NCI-H187 treated with DMSO at 0.1 percent for 48 hours (cell line): ENCODE measurements at places on chromosomes 6 and 20.

DNA sequence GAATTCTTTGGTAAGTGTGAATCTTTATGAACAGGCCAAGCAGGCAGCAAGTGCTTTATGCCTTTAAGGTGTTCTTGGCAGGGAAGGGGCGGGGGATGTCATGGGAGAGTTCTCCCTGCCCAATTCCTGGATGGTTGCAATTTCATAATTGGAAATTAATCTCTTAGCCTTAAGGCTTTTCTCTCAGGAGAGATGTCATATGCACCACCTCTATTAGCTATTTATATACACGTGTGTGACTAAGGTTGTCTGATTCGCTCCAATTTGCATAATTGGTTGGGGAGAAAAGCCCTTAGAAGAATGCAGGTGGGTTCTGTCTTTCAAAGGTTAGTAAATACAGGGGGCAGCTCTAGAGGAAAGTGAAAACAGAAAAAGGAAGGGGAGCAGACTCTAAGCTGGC, 5.2 kb upstream of the ENPP5 start:
- DNase-seq = no peak

DNA sequence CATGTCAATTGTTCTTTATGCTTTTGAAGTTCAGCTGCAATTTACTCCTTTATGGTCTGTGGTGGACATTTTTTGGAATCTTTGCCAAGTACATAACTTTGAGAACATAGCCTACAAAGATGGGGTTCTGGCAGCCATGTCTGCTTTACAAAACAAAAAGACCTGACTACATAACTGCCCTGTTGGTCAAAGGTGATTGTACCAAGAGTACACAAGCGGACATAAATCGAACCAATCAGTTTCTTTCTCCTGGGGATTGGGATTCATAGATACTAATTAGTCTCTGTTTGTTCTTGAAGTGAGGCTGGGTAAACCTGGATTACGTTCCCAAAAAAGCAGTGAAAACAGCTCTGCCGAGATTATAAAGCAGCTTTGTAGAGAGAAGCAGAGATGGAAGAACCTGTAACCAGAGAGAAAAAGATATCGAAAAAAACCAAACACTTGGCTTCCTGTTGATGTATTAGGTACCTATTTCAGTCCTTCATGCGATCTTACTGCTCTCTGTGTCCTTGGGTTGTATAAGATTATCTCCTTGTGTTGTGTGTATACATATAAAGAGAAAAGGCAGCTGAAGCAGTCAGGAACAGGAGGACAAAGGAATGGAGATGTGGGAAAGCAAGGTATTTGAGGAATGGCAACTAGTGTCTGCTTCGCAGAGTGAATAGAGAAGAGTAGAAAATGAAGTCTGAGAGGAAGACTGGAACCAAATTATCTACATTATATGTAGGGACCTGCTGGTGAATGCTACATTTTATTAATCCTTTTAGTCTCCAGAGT, 2.7 kb upstream of the ZFAND3 start:
- no peak for DNase-seq

- no peak for DNase-seq
These were observed 80.2 kb downstream of the ZMYND8 start for GRCh38 chr20:47276251-47276650.

DNA sequence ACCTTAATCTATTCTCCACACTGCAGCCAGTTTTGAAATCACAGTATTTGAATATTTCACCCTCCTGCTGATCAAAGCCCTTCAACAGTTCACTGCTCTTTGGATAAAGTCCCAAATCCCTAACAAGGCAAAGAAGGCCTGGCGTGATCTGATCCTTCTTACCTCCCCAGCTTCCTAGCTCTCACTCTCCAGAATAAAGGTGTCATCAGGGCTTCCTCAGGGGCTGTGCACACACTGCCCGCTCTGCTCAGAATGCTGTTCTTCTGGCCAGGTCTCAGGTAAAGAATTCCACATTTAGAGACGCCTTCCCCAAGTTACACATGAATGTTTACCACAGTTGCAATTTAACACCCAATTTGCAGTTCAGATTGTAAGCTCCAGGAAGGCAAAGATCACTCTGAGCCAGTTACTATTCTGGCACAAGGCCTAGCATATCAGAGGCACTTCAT, 58.9 kb upstream of the MCM9 start:
- DNase-seq = no peak

DNA sequence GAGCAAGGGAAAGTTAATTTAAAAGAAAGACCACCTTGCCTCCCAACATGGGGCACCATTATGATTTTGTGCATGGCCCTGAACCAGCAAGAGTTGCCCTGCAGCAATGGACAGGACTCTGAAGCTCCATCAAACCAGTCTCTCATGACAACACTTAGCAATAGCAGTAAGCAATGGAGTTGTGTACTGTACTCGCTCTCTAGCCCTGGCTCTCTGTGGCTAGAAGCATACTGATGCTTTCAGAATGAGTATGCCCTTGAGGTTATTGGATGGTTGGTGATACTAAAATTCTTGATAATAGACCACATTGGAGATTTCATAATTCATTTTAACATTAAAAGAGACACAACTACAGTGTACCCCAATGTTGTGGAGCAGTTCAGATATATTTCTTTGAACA, 23.2 kb upstream of the LMBRD1 start:
- no peak for DNase-seq

GRCh38 chr20:17377231-17377630, 150.4 kb downstream of the PCSK2 start:
- DNase-seq = no peak

- DNase-seq = no peak
These were observed 98.1 kb downstream of the ZNF217 start for GRCh38 chr20:53495398-53496092.

GRCh38 chr6:44238687-44239350, 8.1 kb upstream of the HSP90AB1 start:
- DNase-seq = no peak

DNA sequence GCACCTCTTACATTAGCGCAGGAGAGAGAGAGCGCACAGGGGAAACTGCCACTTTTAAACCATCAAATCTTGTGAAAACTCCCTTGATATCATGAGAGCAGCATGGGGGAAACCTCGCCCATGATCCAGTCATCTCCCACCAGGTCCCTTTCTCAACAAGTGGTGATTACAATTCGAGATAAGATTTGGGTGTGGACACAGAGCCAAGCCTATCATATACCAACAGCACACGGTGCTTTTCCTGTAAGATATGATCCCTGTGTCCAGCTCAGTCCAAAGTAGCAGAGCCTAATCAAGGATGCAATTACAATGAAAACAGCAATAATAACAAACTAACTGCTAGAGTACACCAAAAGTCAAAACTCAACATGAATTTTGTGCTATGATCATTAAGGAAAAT, 148.7 kb upstream of the TCF21 start:
- DNase-seq = no peak
